ENCODE measurements at places on chromosomes 2 and 18.

DNA sequence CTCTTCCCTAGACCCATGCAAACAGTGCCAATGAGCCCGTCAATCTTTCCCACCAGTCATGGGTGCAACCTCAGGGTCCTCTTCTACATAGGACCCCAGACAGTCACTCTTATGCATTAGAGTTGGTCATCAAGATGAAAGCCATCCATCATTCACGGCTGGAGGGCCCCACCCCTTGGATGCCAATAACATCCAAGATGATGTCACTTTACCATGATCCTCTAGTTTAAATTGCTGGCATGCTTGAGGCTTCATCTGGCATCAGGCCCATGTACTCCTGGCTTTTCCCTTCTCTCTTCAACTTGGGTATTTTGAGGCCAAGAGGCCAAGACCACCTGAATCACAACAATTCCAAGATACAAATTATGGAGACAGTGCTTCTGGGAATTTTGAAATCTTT is 91.1 kb upstream of the MAPK4 start:
- DNase-seq: no peak

DNA sequence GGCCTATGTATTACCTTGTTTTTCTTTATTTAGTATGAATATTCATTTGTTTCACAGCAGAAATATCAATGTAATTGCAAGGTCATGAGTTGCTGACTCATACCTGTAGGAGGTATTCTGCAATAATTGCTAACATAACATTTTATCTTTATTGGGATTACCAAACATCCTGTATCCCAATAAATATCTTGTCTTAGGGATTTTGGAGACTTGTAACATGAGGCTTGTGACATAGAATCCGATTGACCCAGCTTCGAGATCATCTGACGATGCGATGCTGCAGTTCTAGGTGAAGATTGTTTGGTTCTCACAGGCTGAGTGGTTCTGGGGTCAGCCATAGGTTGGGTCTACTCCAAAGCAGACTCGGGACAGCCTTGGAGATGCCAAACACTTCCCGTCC is 133.4 kb upstream of the RND3 start:
- DNase-seq: no peak

DNA sequence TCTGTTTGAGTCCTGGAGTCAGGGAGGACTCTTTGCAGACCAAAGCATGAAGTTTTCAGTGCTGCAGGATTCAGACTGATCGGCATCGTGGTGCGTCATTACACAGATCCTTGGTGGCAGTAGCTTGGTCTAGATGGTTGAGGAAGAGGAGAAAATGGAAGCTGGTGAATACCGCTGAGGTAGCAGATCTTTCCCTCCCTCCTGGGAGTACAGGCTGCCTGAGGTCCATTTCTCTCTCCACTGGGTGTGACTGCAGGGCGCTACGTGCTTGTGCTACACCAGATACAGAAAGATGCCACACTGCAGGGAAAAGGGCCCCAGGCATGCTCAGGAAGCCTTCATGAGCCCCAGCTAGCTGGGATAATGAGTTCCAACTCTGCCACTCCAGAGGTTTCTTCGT is 3.3 kb upstream of the CNDP1 start:
- DNase-seq: no peak

DNA sequence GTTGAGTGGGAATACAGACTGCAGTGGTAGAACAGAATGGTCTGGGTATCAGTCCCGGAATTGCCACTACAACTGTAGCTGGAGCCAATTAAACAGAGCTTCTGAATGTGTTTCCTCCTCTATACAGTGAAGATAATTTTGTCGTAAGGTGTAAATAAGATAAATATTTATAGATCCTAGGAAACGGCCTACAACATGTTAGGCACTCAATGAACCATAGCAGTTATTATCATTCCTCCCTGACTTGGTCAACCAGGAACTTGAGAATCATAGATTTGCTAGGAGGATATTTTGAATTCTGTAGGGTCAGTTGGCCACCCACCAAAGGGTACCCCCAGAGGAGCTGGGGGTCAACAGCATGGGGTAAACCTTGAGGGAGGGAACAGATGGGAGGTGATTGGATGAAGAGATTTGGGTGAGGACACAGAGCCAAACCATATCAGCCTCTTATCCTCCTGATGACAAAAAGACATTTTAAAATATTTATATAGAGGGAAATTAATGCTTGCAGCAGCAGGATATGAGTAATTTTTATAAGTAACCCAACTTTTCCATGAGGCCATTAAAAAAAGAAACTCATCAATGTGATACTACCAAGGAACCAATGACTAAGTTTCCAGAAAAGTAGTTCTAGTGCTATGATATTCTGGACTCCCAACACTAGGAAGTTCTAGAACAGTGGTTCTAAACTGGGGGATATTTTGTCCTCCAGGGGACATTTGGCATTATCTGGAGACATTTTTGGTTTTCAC is 4.0 kb downstream of the DHRS9 start:
- DNase-seq: no peak

GRCh38 chr2:175234650-175235049 is 53.1 kb upstream of the ATP5MC3 start:
- DNase-seq: no peak

DNA sequence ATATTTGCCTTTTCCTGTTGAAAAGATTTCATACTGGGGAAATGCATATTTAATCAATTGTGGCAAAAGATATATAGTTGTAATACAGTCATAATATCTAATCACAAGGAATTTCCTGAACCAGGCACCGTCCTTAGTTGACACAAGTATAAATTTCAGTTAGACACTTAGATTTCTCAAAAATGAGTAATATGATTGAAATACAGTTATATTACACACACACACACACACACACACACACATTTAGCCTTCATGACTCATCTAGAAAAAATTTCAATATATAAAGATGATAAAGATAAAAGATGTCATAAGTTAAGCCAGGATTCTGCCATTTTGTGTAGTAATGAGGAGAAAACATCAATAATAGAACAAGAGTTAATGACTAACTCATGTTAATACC is 258.4 kb upstream of the ZNF804A start:
- DNase-seq: no peak

- DNase-seq: no peak
Measured at GRCh38 chr2:195364015-195364965, 292.7 kb upstream of the SLC39A10 start.

GRCh38 chr2:62270728-62271127 is 74.8 kb downstream of the B3GNT2 start:
- no peak for DNase-seq

GRCh38 chr2:160993654-160994061 is 166.6 kb upstream of the TANK start:
- no peak for DNase-seq

DNA sequence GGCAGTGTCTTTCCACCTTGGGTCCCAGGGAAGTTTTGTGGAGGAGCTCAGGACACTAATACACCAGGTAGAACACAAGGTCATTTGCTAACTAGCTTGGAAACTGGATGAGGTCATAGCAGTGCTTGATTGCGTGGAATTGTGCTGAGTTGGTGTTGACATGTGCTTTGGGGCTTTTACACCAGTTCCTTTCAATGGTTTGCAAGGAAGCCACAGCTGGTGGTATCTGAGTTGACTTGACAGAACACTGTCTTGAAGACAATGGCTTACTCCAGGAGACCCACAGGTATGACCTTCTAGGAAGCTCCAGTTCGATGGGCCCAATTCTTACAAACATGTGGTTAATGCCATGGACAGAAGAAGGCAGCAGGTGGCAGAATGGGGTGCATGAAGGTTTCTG is 5.9 kb downstream of the CTLA4 start:
- no peak for DNase-seq

GRCh38 chr2:208192611-208193236 is 2.9 kb upstream of the C2orf80 start:
- no peak for DNase-seq

- no peak for DNase-seq
Measured at GRCh38 chr2:187419808-187420207, 28.2 kb downstream of the CALCRL start.

DNA sequence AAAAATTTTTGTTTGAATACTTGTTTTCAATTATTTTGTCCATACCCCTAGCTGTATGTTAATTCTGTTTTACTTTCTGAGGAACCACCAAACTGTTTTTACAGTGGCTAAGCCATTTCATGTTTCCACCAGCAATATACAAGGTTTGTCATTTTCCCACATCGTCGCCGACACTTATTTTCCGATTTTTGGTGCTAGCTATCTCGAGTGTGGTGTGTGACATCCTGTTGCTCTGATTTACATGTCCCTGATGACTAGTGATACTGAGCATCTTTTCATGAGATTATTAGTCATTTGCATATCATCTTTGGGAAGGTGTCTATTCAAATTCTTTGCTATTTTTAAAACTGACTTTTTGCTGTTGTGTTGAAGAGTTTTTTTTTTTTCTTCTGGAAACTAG is 7.2 kb upstream of the GPC1 start:
- DNase-seq: no peak

GRCh38 chr2:55871637-55872036 is 51.9 kb downstream of the EFEMP1 start:
- DNase-seq: no peak

DNA sequence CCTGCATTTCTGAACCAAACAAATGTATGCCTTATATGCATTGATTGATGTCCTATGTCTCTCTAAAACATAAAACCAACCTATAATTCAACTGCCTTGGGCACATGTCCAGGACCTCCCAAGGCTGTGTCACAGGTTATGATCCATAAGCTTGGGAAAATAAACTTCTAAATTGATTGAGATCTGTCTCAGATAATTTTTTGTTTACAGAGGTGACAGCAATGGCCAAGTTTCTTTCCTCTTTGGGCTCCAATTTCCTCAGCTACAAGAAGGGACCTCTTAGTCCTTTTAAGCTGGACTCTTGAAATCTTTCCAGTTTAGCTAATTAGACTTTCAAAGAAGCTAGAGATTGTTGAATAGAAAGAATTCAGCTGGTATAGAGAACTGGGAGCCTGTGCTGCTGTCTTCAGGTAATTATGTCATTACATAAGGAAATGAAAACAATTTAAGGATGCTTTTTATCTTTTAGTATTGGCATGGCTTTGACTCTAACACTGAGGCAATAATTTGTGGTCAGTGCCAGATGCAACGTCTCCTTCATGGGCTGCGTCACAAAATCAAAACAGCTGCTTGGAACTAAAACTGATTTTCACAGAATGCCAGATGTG is 412.1 kb upstream of the TRIB2 start:
- no peak for DNase-seq

DNA sequence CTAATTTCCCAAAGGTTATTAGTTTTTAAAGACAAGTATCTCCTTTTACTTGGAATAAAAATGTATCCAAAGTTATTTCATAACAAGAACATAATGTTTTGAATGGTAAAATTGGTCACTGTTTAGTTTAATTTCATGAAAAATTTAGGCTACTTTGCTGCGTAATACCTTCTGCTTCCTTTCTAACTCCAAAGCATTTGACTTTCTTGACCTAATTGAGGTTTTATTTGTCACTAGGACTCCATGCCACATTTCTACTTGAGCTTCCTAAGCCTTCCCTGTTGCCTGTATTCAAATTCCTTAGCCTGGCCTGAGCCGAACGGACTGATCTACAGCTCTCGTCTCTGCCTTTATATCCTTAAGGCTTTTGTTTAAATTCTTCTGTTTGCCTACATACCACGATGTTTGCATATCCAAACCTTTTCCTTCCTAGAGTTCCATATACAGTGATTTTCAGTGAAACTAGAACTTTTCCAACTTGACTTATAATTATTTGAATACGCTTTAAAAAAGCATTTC is 25.1 kb downstream of the ARMC9 start:
- no peak for DNase-seq

DNA sequence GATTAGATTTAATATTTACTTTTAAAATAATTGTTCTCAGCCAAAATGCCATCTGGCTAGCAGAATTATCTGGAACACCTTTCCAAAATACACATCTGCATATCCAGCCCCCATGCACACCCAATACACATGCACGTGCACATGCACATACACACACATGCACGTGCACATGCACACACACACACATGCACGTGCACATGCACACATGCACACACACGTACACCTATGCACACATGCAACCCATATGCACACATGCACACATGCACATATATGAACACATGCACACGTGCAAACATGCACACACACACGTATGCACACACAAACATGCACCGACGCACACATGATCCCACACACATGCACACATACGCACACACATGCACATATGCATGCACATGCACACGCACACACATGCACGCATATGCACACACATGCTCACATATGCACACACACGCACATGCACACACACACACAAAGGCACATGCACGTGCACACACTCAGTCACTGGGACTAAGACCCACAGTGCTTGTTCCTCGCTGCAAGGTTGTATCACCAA is 53.5 kb downstream of the COPS8 start:
- DNase-seq: no peak

DNA sequence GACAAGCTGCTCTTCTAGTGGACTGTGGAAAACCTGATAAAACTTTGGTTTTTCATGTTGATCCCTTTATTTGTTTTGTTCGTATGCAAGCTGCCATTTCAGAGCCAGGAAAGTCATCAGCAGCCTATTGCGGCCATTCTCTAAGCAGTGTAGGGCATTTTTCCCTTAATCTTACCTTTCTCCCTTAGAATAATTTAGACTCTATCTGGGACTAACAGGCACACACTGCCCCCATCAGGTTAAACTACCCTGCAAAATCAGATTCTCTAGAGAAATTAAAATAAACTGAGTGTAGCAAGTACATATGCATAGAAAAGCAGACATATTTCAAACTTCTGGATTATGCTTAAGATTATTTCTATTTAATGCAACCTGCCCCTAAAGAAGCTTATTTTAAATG is 347.5 kb downstream of the METTL4 start:
- no peak for DNase-seq

DNA sequence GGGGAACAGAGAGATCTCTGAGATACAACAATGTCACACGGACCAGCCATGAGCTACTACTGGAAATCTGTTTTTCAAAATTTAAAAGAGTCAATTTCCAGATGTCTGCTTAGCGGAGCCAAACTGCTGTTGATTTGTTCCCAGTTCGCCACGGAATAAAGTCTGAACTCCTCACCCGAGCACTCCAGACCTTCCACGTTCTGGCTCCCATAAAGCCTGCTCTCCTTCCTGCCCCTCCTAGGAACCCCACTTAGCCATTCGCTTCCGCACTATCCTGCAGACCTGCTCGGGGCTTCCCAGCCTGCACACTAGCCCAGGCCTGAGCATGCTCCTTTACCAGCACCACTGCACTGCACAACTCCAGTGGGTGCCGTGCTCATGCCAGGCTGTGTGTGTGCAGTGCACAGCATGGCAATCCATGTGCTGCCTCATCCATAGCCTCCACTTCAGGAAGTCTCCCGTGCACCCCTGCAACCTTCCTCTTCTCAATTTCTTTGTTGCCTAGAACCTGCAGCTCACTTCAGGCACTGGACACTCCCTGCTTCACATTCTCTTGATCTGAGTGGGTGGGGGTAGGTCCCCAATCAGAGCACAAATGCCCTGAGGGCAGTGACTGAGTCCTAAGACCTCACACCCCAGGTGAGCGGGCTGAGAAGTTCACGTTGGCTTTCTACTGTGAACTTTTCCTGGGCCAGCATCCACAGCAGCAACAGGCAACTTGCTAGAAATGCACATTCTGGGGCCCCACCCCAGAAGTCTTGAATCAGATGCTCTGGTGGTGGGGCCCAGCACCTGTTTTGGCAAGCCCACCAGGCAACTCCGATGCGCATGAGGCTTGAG is 53.7 kb downstream of the ZBTB7C start:
- no peak for DNase-seq

Data from activated CD4-positive, alpha-beta T cell treated with anti-CD3 and anti-CD28 coated beads, Interleukin-2, amount 50 U/mL, for 4 hours (primary cell).